ENCODE measurements at places on chromosomes 5 and 9. TPM values are rescaled to one million over a fixed set of nuclear protein-coding genes. Genes with fewer than 3 reads are reported as not detected.

Gene NME5
- 1.6 TPM for total RNA-seq

Gene ZNF474
- 0.18 TPM for total RNA-seq

Gene LCN2
- not detected for total RNA-seq

Gene REEP2
- 17.5 TPM for total RNA-seq

Gene PCDHB8
- 0.09 TPM for total RNA-seq

Gene PLAC8L1
- total RNA-seq = not detected

Gene CXCL14
- total RNA-seq = 0.37 TPM

Gene SLC6A19
- not detected for total RNA-seq

Gene TLX3
- not detected for total RNA-seq

Gene BRINP1
- total RNA-seq = 0.18 TPM

Gene HTR1A
- not detected for total RNA-seq

Gene CDX1
- total RNA-seq = 0.09 TPM

Gene MLANA
- total RNA-seq = not detected

Gene WNT8A
- total RNA-seq = not detected

Gene SLC36A2
- not detected for total RNA-seq

Gene MARVELD2
- total RNA-seq = 0.14 TPM

Gene WDR70
- total RNA-seq = 38.4 TPM

Gene RCL1
- 9.1 TPM for total RNA-seq

Gene NIM1K
- 2.7 TPM for total RNA-seq

Gene F2RL2
- total RNA-seq = 5.4 TPM

Gene ARHGEF28
- 15.9 TPM for total RNA-seq

Gene CAVIN4
- total RNA-seq = 1.1 TPM

All from smooth muscle cell of bladder (primary cell).